ENCODE measurements at places on chromosomes 4 and X.

DNA sequence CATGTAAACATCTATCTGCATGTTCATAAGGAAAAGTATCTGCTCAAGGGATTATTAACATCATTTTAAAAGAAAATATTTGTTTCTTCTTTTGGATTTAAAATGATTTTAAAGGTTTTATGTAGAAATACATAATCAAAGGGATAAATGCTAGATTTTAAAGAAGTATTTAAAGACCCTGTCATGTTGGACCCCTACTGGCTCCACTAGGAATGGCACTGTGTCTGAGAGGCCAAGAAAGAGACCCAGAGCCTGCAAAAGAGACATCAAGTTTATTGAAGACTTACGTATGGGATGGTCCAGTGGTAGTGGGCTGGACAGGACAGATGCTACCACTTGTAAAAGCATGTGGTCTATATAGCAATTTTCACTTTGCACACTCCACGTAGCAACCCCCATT, 78.7 kb upstream of the PCDH18 start:
- DNase-seq, result peak; percentile 9

- no peak for DNase-seq
Measured at GRCh38 chr4:124044867-124045266, 648.3 kb downstream of the SPRY1 start.

- DNase-seq, result no peak
Measured at GRCh38 chr4:26824667-26825066, 36.0 kb upstream of the STIM2 start.

DNA sequence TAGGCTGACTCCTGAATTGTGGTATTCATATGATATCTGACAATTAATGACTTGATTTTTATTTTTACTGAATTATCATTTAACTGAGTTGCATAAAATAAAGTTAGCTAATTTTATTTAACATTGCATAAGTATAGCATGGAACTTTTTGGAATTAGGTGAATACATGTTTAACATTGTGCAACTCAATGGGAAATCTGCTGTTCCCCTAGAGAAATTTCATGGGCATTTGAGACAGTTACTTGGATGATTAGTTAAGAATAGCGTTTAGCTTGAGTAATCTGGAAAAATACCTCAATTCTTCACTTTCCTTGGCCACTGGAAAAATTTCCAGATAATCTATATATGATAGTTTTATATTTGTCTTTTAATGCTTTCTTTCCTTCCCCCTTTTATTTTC, 42.5 kb downstream of the NPNT start:
- DNase-seq, result no peak

GRCh38 chrX:132822634-132823012, 135.8 kb downstream of the HS6ST2 start:
- DNase-seq, result no peak

GRCh38 chrX:69307756-69308155, 142.5 kb upstream of the PJA1 start:
- DNase-seq, result no peak

DNA sequence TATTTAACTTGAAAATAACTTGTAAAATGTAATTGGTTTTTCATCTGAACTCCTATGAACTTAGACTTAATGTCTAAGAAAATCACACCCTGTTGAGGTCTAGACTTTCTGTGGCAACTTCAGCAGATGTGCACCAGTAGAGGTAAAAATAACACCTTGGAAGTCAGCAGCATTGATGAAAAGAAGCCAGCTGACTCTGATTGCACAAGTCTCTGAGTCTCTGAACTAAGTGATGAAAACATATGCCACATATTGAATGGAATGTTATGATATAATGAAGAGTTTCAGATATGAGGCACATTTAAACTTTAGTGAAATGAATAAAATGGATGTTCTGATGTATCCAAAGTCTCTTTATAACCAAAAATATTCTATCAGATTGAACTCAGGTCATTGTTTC, 155.4 kb downstream of the GPM6A start:
- DNase-seq, result peak; percentile 6

- DNase-seq, result no peak
Measured at GRCh38 chr4:86050496-86050895, 309.4 kb downstream of the MAPK10 start.

GRCh38 chr4:31538877-31539276, 818.7 kb downstream of the PCDH7 start:
- no peak for DNase-seq

DNA sequence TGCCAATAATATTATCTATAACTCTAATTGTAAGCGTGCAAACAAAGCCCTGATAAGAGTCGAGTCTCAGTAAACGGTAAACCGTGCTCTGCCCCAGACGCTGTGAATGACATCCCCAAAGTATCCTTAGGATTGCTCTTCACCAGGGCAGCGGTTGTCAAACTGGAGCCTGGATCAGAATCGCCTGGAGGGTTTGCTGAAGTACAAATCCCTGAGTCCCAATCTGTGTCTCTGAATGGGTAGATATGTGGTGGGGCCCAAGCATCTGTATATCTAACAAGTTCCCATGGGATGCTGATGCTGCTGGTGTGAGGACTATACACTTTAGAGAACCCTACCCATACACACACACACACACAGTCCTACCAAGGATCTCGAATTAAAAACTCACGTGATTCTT, 813 bp upstream of the APBB2 start:
- no peak for DNase-seq

- no peak for DNase-seq
Measured at GRCh38 chrX:2521092-2521926, 20.5 kb upstream of the DHRSX start.

- DNase-seq, result no peak
Measured at GRCh38 chrX:85379174-85379907, at the start of gene POF1B. POF1B (minus strand) TSS chrX:85379665; CDS start chrX:85379454, 211 bp downstream.

DNA sequence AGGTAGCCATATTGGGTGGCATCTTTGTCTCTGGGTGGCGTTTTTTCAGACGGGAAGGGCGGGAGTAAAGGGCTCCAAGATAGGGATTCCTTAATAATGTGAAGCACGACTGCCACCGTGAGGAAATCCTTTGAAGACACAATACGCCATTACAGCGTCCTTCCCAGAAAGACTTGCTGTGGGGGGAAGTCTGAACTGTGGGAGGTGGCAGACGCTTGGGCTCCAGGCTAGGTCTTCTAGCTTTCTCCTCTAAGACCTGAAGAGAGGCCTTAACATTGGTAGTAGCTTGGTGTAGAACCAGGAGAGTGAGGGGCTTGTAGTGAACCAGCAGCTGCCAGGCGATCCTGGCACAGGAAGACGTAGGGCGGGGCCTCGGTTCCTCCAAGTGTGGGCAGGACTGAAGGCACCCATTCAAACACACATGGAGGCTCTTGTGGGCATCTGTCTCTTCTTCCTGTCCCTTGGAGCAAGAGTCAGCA, 197.3 kb downstream of the OR13H1 start:
- no peak for DNase-seq

DNA sequence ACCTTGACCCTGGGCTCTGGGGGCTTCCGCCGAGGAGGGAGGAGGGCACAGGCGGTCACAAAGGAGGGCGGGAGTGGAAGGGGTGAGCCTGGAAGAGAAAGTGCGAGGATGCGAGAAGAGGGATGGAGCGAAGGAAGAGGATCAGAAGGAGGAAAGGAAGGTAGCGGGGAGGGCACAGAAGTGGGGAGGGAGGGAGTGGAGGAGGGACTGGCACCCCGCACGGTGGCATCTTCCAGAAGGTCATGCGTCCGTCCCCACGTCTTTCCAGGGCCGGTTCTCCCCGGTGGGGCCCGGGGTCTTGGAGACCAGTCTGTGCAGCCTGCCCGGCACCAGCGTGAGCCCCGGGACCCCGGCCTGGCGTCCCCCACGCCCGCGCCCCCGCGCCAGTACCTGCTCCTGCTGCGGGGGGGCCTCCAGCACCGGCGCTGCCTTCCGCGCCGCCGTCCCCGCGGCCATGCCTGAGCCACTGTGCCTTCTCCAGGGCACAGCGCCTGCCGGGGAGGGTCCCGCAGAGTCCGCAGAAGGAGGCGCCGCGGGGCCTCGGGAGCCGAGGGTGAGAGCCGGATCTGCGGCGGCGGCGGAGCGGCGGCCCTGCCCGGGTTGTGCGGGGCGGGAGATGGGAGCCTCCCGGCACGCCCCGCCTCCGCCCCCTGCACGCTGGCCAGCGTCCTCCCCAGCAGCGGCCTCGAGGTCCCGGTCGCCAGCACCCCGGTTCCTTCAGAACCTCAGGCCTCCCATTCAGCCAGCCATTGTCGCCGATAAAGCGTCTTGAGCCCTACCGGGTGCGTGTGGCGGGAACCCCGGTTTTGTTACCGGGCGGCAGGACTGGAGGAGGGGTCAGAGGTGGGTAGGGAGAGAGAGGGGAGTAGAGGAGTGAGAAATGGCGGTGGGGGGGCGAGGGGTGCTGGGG, at the start of gene RNF175:
TSS of gene RNF175 (minus strand) at position 618 of the 910 bp plus-strand sequence. CDS start at position 456, 162 bp downstream.
- DNase-seq, result peak; percentile 4

- DNase-seq, result no peak
Measured at GRCh38 chrX:13797512-13797911, 19.4 kb downstream of the GPM6B start.

DNA sequence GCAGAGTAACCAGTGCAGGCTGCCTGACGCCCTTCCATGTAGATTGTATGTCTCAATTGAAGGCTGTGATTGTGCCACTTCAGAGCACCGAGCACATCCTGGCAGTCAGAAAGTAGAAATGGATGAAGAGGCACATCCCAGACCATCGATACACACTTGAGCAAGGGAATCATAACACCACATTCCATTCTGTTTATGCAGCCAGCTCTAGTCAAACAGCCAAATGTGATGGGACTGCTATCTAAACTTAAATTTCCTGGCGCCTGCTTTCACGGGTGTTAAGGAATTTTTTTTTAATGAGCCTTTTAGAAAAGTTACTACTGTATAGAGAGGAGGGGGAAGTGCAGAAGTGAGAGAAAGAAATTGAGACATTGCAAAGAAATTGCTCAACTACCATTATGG, 84.4 kb downstream of the PPARGC1A start:
- DNase-seq, result peak; percentile 70

GRCh38 chr4:21948347-21949072, at the start of gene KCNIP4:
KCNIP4 (minus strand) TSS chr4:21948772.
- peak; percentile 27 for DNase-seq

DNA sequence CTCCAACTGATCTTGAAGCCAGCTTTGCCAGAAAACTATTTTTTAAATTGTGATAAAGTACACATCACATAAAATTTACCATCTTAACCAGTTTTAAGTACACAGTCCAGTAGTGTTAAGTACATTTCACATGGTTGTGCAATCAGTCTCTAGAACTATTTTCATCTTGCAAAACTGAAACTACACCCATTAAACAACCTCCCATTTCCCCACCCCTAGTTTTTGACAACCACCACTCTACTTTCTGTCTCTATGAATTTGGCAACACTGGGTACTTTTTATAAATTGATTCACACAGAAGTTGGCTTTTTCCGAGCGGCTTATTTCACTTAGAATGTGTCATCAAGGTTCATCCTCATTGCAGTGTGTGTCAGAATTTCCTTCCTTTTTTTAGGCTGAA, 31.0 kb downstream of the TRPC5 start:
- no peak for DNase-seq

DNA sequence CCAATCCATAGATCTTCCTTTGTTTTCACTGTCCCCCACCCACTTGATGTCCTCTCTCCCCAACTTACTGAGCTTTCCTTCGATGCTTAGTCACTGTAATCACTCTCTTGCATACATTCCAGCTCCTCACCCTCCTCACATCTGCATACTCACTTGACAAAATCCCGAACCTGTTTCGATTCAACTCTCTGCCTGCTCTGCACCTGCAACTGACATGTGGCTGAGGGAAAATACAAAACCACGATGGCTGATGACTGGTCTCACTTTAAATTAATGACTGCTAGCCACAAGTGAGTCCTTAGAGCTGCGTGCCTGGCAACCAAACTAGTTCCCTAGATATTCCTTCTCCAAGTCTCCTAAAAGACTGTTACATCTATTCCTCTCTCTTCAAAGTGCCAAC, 70.4 kb upstream of the FHL1 start:
- DNase-seq, result no peak

- no peak for DNase-seq
Measured at GRCh38 chrX:139201924-139202323, 328.6 kb upstream of the F9 start.

- DNase-seq, result no peak
Measured at GRCh38 chrX:19578956-19579355, 63.6 kb upstream of the MAP3K15 start.

- no peak for DNase-seq
Measured at GRCh38 chrX:153647461-153648357, 706 bp downstream of the DUSP9 start.

GRCh38 chrX:103517246-103517645, 2.0 kb downstream of the RAB40A start:
- DNase-seq, result peak; percentile 60

- DNase-seq, result no peak
Measured at GRCh38 chrX:18578546-18578945, 93.4 kb downstream of the RS1 start.

- no peak for DNase-seq
Measured at GRCh38 chr4:73870260-73870659, 1.1 kb downstream of the CXCL1 start.

GRCh38 chr4:119794681-119795080, 166.1 kb upstream of the PDE5A start:
- no peak for DNase-seq

DNA sequence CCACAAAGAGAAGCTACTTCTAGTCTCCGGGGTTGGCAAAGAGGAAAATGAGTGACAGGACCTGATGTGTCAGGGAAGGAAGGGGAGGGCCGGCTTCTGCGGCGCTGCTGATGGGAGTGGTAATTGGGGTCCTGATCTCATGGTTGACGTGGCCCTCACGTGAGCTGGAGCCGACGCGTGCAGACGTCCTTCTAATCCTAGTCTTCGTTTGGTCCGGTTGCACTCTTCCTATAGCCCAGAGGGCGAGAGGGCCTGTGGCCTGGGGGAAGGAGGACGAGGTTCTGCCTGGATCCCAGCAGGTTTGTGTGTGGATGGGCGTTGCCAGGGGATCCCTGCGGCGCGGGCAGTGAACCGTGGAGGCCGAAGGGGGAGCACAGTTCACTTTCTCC, at the start of gene ARMCX1:
TSS of gene ARMCX1 (plus strand) at position 186 of the 389 bp plus-strand sequence. CDS start 2,384 bp downstream, outside the sequence.
- peak; percentile 83 for DNase-seq

GRCh38 chr4:113469023-113469390, 292.5 kb downstream of the CAMK2D start:
- peak; percentile 46 for DNase-seq

- DNase-seq, result peak; percentile 87
Measured at GRCh38 chr4:94455081-94455480, 3.3 kb downstream of the PDLIM5 start.

- DNase-seq, result no peak
Measured at GRCh38 chr4:14125375-14126129, 498.0 kb upstream of the BOD1L1 start.

DNA sequence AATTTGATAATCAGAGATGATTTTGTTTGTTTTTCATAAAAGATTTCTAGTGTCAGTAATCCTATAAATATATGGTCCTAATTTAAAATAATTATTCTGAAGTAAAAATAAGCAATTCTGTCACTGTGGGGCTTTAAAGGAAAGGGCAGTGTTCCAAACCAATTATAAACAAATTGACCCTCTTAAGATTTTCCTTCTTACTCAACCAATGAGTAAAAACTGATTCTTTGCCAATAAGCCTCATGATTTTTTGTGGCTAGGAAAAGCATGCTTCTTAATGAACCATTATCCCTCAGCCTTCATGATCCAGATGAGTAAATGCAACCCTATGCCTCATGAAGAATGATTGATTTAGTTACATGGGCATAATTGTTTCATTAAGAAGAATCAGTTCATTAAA, 1010.4 kb downstream of the ADGRL3 start:
- peak; percentile 35 for DNase-seq

Measured in fibroblast of lung (primary cell).